ENCODE measurements at places on chromosomes 7 and 10. TPM values are rescaled to one million over a fixed set of nuclear protein-coding genes. Genes with fewer than 3 reads are reported as not detected.

Gene COL13A1
- 0.30 TPM for total RNA-seq

Gene GNGT1
- not detected for total RNA-seq

Gene DYDC2
- not detected for total RNA-seq

Gene AMPH
- 0.12 TPM for total RNA-seq

Gene COBL
- total RNA-seq, result 4.0 TPM

Gene ZNF862
- total RNA-seq, result 3.4 TPM

Gene RGR
- total RNA-seq, result not detected

Gene TPK1
- total RNA-seq, result 3.6 TPM

Gene NPSR1
- not detected for total RNA-seq

Gene SLC13A4
- total RNA-seq, result not detected

Gene CALD1
- 149 TPM for total RNA-seq

Gene STEAP2
- total RNA-seq, result 4.4 TPM

Gene CYP2C8
- not detected for total RNA-seq

Gene ECD
- 25.0 TPM for total RNA-seq

Gene NRAP
- not detected for total RNA-seq

Gene CALML3
- not detected for total RNA-seq

Gene FFAR4
- 0.08 TPM for total RNA-seq

Gene EVX1
- 0.13 TPM for total RNA-seq

Gene OR2A42
- not detected for total RNA-seq

Gene HSPA12A
- total RNA-seq, result 9.3 TPM

Gene ORC5
- total RNA-seq, result 28.7 TPM

Gene MSS51
- total RNA-seq, result 0.48 TPM

Gene KIAA1549
- total RNA-seq, result 5.9 TPM

Gene MINDY3
- total RNA-seq, result 13.7 TPM

Gene TMEM184A
- total RNA-seq, result 7.7 TPM

Gene SLC29A4
- total RNA-seq, result 13.4 TPM

Gene SYT15
- 2.7 TPM for total RNA-seq

Gene ANKRD2
- 7.3 TPM for total RNA-seq

Gene ADIRF
- total RNA-seq, result not detected

Gene CYP2C19
- total RNA-seq, result not detected

Gene TMEM176B
- 0.17 TPM for total RNA-seq

Gene SERPINE1
- total RNA-seq, result 1,778 TPM

Gene CLEC2L
- total RNA-seq, result 0.09 TPM

Gene AKR1D1
- not detected for total RNA-seq

Gene WEE2
- not detected for total RNA-seq

Gene TCAF2
- 1.2 TPM for total RNA-seq

Gene GIMAP4
- total RNA-seq, result not detected

Gene NUDCD3
- total RNA-seq, result 58.9 TPM

Gene ALOX5
- total RNA-seq, result 0.29 TPM

Gene H2BK1
- total RNA-seq, result not detected

Gene FMC1
- total RNA-seq, result 31.6 TPM

Gene RBM48
- 6.0 TPM for total RNA-seq

Gene SPAM1
- not detected for total RNA-seq

Gene SPDYE8
- total RNA-seq, result not detected
